ENCODE measurements at places on chromosomes 6 and 20. TPM values are rescaled to one million over a fixed set of nuclear protein-coding genes. Genes with fewer than 3 reads are reported as not detected.

The TGM2 gene
- 13.1 TPM for total RNA-seq

The HTR1E gene
- not detected for total RNA-seq

The ECT2L gene
- not detected for total RNA-seq

The PGC gene
- not detected for total RNA-seq

The ARG1 gene
- total RNA-seq, result not detected

The SIRPD gene
- not detected for total RNA-seq

The HLA-DRB1 gene
- 8.9 TPM for total RNA-seq

The APCDD1L gene
- under 0.01 TPM for total RNA-seq

The HLA-DRB5 gene
- total RNA-seq, result 8.4 TPM
